ENCODE measurements at places on chromosomes 2 and 18.
A peak's percentile ranks its signal among the peaks of the same experiment; 100 is the strongest.

DNA sequence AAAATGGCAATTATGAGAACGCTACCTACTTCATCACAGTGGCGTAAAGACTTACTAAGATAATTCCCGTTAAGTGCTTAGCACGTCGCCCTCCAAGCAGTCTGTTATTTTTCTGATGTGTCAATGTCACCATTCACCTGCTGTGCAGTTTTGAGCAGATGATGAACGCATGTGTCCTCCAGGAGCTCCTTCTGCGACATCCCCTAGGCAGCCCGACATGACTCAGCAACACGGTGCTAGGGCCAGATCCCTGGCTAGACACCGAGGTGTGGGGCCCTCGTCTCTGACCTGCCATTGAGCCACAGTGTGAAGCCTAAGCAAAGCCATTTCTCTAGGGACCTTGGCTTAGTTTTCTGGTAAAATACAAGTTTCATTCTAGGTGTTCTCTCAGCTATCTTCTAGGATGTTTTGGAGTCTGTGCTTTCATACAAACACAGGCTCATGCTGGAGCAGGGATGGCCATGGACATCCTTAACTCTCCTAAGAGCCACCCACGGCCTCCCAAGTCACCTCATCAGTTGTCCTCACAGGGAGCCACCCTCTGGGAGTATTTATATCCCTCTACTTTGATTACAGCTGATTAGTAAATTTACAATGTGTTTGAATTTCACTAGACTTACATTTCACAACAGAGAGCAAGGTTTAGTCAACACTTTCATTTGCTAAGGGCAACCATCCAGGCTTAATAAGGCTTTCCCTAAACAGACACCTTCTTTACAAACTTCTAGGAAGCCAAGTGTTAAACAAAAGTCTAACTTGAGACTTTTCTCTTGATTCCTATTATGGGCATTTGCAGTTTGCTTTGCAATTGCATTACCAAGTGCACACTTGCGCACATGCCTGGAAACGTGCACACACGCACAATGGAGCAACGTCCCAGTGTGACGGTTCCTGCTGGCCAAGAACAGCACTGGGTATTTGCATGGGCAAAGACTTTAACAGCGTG is 376.8 kb upstream of the ID2 start:
- DNase-seq = no peak

GRCh38 chr2:85307527-85307897 is 20.3 kb downstream of the TGOLN2 start:
- DNase-seq = no peak

GRCh38 chr2:189328848-189329245 is 112.4 kb upstream of the WDR75 start:
- no peak for DNase-seq

DNA sequence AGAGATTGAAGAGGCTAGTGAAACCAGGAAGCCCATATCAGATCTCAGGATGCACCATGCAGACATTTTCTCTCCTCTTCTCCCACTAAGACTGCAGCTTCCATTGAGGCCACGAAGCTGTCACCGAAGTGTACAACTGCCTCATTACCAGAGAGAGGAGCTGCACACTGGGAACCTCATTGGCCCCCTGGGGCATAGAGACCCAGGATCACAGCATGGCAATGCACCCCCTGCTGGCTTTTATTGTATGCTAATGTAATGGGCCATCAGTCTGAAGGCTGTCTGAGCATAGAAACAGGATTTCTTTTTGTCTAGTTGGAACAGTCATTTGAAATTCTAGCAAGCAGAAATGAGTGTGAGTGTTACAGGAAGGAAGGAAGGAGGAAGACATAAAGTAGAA is 861.6 kb upstream of the CELF4 start:
- DNase-seq = no peak

DNA sequence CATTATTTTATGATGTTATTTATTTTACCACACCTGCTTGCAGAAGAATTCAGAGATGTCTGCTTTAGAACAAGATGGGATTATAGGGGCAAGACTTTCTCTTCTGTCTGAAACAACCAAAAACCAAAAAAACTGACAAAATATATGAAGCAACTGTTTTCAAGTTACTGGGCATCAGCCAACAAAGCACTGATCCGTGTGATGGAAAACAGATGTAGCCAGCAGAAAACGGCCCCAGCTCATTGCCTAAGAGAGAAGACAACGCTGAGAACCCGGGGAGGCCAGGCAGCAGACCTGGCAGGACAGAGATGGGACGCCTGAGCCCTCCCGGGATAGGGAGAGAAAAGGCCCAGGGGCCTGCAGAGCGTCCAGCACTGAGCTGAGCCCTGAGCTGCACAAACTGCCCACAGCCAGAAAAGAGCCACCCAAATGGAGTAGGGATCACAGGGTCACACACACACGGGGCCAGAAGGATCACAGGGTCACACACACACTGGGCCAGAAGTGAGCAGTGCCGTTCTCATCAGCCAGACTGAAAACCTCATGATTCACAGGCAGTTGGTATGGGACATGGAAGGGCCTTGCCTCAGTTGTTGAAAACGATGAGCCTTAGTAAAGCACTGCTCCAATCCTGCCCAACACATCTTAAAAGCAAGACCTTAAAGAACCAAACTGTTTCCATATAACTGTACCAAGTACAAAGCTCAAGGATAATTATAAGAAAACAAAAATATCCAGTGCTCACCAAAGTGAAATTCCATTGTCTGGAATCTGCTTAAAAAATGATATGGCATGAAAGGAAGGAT is 12.1 kb downstream of the PXDN start:
- peak; percentile 70 for DNase-seq

- no peak for DNase-seq
These were observed 137.7 kb downstream of the LTBP1 start for GRCh38 chr2:33084433-33084832.

GRCh38 chr2:33421820-33422219 is 54.6 kb upstream of the RASGRP3 start:
- DNase-seq = no peak

GRCh38 chr2:170975127-170975942 is 46.3 kb downstream of the GORASP2 start:
- no peak for DNase-seq
